Esophagus mucosa (tissue), 1 donor: ENCODE measurements at places on chromosomes 1 and 21.

GRCh38 chr1:91836331-91837040, 49.5 kb downstream of the TGFBR3 start:
- ATAC-seq: no peak

GRCh38 chr1:25243907-25244306, 3.3 kb downstream of the RSRP1 start:
- ATAC-seq: no peak

GRCh38 chr1:167059045-167059808, 30.9 kb downstream of the GPA33 start:
- peak; percentile 45 for ATAC-seq

- ATAC-seq: no peak
Observed at GRCh38 chr1:107862064-107862463, 102.9 kb downstream of the VAV3 start.

DNA sequence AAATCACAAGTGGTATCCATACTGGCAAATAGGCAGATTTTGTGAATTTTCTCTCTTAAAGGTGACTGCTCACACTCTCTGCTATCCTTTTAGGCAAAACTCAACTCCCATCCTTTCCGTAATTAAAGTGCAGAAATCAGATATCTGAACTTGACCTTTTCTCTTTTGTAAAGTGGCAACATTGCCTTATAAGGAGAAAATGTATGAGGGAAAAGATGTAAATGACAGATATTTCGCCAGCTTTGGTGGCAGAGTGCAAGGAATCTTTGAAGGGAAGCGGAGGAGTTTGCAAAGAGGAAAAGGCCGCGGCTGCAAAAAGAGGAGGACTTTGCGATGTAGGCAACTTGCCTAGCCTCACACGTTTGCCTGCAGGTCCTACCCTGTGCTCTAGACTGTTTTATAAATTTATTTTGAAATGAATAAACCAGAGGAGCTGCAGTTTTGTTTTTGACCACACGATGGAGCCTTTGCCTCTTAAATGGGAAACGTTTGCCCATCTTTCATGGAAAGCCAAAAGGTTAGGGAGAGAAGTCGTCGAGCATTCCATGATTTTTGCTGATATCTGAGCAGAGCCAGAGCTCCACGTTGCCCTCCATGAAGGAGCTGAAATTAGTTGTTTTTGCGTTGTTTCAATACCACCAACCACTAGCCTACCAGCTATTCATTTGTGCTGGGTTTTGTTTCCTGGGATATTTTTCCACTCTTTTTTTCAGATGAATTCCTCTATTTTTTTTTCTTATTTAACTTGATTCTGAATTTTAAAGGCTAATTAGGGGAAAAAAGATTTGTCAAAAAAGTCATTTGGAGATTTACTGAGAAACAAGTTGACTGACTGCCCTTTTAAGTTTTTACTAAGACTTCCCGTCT, 242.3 kb downstream of the LMX1A start:
- ATAC-seq: no peak

- ATAC-seq: peak; percentile 89
Observed at GRCh38 chr1:45410850-45411509, 70.7 kb upstream of the MUTYH start.

- ATAC-seq: peak; percentile 78
Observed at GRCh38 chr1:206952171-206952570, 5.9 kb upstream of the PIGR start.

DNA sequence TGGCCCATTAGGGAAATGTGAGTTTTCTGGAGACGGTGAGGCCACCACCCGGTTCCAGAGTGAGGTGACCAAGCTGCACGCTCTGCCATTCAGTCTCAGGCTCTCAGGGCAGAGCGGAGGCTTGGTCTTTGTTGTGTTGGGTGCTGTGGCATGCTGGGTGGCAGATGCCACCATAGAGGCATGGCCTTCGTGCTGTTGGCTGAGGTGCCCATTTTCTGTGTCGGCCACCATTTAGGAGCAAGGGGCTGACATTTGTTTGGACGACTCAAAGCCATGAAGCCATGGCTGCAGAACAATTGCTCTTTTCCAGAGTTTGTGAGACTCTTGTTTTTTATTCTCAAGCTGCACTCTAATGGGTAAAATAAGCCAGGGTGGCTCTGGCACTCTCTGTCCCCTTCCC, 36.8 kb upstream of the PWP2 start:
- ATAC-seq: no peak
